Chondrocyte (in vitro differentiated cells): ENCODE measurements at places on chromosomes 3 and 15. TPM values are rescaled to one million over a fixed set of nuclear protein-coding genes. Genes with fewer than 3 reads are reported as not detected.

- no peak for DNase-seq
- peaks cover 44% of the 10 kb centered on the region for H3K36me3 ChIP-seq
- no peaks in the 10 kb centered on the region for H3K27me3 ChIP-seq
These were observed 73.2 kb downstream of the TBC1D2B start for GRCh38 chr15:78004222-78004727.

DNA sequence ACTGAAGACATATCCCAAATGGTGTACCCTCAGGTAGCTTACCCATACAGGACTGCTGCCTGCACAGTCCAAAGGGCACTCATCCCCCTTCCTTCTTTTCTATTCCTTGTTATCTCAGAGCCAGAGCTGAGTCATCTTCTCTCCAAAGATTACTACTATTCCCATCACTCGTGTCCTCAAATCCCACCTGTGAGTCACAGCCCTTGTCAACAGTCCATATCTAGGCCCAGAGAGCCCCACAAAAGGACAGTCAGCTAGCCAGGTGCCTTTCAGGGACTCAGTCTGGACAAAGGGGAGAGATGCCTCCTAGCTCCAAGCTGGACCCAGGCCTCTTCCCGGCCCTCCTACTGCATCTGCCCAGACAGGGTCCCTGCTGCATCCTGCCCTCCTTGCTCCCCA is 11.0 kb downstream of the PARP16 start:
- no peaks in the 10 kb centered on the region for H3K27me3 ChIP-seq
- peaks cover 2% of the 10 kb centered on the region for H3K4me1 ChIP-seq
- H3K36me3 ChIP-seq: peaks cover 1% of the 10 kb centered on the region
- DNase-seq: no peak
- H3K27ac ChIP-seq: no peak overlapping the region
- H3K4me3 ChIP-seq: no peak overlapping the region

- H3K36me3 ChIP-seq: no peaks in the 10 kb centered on the region
- no peak overlapping the region for H3K4me3 ChIP-seq
- H3K27ac ChIP-seq: peak overlapping the region; percentile 82
- H3K4me1 ChIP-seq: peaks cover 30% of the 10 kb centered on the region
- H3K27me3 ChIP-seq: no peaks in the 10 kb centered on the region
These were observed 27.0 kb upstream of the ANKDD1A start for GRCh38 chr15:64884679-64885078.

DNA sequence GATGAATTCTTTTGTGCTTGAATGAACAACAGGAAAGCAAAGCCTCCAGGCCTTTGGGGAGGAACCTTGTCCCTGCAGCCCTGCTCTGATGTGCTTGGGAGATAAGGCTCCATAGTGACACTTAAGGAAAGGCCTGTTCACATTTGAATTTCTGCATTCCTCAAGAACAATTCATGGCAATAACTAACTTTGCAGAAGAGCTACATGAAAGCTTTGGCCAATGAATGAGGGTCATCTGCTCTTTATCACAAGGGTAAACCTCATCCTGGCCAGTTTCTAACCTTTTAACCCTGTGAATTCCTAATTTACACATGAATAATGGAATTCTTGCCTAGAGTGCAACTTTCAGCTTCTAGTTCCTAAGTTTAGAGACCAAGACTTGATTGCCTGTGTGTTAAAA is 5.6 kb downstream of the PRTG start:
- H3K4me3 ChIP-seq: no peak overlapping the region
- H3K27me3 ChIP-seq: no peaks in the 10 kb centered on the region
- no peaks in the 10 kb centered on the region for H3K36me3 ChIP-seq
- H3K27ac ChIP-seq: no peak overlapping the region

DNA sequence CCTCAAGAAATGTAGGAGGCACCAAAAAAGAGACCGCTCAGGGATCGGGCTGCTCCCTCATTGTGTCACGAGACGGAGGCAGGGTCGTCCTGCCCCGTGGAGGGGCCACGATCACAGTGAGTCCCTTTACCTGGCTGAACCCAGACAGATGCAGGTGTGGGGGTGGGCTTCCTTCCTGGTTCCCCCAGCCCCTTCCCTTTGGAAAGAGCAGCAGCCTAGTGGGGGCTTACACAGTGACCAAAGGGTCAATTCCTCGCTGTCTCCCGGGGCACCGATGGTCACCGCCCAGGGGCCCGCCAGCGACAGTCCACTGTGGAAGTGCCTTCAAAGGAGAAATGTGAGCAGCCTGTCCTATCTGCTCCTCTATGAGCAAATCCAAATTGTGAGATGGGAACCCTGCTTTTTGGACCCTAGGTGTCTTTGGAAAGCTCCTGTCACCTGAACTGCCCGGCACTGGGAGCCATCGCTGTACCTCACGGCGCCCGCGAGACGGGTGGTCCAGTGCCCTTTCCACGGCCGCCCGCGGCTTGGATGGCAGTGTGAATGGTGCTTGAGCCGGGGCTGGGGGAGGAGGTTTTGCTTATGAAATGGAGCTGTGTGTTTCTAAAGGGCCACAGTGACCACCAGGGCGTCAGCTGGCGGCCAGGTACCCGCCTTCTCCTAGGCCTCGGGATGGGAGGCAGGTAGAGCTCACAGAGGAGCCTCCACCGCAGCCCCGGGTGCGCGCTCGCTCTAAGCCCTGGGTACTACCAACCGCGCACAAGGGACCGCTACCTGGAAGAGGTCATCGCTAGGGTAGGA is 155.7 kb downstream of the KLF13 start:
- peak; percentile 61 for DNase-seq
- H3K4me3 ChIP-seq: no peak overlapping the region
- H3K4me1 ChIP-seq: peaks cover 4% of the 10 kb centered on the region
- H3K36me3 ChIP-seq: peaks cover 2% of the 10 kb centered on the region

CACNA1D gene
- total RNA-seq: 0.95 to 3.9 TPM (median 1.8 TPM) in 3 replicates

FOXL2NB gene
- total RNA-seq: 0.17 to 0.28 TPM in 2 of 3 replicates, not detected in the other

KCNMB2 gene
- 0.27 TPM in 1 of 3 replicates, not detected in the others for total RNA-seq
